ENCODE measurements at places on chromosomes 5 and 9.
A peak's percentile ranks its signal among the peaks of the same experiment; 100 is the strongest.

DNA sequence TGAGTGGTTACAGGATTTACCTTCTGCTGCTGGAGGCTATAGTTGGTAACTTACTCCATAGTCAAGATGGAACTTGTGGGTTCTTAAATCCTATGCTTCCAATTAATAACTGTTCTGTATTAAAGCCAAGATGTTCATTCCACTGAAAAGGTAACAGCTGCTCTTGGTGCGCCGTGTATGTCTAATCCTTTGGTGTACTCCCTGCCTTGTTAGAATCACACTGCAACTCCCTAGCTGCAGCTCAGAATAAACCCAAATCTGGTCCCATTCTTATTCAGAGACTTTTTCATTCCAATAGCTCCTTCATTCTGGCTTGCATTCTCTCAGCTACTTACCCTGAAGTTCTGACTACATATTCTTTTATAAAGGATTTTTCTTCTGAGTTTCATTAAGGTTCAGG is 1355.5 kb downstream of the MAT2B start:
- DNase-seq: no peak

DNA sequence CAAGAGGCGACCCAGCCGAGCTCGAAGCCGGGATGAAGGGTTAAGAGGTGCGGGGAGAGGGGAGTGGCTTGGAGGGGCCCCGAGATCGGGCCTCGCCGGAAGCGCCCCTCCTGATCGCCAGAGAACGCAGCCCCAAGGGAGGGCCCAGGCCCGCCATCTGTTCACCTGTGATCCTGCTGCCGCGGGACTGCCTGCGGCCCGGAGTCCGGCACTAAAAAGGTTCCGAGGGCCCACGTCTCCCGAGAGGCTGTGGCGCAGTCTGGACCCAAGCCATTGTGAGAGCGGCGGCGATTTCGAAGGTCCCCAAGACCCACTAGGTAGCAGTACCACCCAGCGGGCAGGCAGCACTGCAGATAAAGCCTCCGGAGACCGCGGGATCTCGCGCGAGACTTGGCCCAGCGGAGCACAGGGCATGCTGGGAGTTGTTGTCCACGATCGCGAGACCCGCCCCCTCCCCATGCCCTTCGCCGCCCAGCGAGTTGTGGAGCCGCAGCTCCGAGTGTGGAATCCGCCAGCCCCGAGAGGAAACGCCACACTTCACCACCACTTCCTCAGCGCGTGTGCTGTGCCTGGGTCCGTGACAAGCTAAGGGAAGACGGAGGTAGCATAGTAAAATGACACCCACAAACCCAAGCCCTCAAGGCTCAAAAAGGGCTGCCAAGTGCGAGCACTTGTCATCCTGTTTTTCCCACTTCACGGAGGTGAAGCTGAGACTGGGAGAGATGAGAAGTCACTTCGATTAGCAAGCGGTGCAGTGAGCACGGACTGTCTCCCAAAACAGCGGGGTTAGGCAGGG is at the start of gene KIAA1191:
Gene KIAA1191 (minus strand): TSS at position 328 of the 796 bp plus-strand sequence. CDS start 2,256 bp downstream, outside the sequence.
- peak; percentile 92 for DNase-seq

DNA sequence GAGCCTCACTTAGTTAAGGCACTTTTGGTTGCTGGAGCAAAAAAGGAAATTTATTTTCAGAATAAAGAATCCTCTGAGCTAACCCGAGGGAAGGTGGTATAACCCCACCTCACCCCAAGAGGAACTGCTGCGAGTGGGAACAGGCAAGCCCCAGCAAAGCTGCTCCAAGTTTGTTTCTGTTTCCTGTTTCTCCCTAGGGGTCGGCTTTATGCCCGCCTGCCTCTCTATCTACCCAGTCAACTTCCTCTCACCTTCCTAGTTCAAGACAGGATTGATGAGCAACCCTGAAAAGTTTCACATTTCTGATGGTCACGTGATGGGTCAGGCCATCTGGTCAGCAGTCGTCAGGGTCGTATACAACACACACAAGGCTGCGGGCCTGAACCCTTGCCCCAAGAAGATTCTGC is 31.1 kb downstream of the TRIO start:
- peak; percentile 71 for DNase-seq

GRCh38 chr5:149141957-149142851 is 911 bp downstream of the ABLIM3 start:
- no peak for DNase-seq

- DNase-seq: no peak
These were observed 1.2 kb downstream of the CCDC107 start for GRCh38 chr9:35659340-35659739.

DNA sequence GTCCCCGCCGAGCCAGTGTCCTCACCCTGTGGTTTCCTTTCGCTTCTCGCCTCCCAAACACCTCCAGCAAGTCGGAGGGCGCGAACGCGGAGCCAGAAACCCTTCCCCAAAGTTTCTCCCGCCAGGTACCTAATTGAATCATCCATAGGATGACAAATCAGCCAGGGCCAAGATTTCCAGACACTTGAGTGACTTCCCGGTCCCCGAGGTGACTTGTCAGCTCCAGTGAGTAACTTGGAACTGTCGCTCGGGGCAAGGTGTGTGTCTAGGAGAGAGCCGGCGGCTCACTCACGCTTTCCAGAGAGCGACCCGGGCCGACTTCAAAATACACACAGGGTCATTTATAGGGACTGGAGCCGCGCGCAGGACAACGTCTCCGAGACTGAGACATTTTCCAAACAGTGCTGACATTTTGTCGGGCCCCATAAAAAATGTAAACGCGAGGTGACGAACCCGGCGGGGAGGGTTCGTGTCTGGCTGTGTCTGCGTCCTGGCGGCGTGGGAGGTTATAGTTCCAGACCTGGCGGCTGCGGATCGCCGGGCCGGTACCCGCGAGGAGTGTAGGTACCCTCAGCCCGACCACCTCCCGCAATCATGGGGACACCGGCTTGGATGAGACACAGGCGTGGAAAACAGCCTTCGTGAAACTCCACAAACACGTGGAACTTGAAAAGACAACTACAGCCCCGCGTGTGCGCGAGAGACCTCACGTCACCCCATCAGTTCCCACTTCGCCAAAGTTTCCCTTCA is 1.4 kb downstream of the GLIS3 start:
- DNase-seq: peak; percentile 29

- DNase-seq: no peak
These were observed 153.9 kb downstream of the ELAVL2 start for GRCh38 chr9:23672151-23672550.

DNA sequence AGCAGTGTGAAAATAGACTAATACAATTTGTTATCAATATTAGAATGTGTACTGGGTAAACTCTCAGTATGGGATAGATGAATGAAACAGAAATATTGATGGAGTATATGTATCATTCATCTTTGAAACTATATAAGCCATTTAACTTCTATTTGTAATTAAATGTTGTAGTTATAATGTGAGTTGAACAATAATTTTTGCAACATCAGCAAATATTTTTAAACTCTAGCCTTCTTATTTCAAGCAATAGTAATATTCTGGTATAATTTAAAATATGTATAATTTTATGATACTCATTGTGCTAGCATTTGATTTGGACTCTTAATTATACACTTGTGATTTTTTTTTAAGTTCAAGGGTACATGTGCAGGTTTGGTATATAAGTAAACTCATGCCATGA is 59.6 kb upstream of the RGMB start:
- DNase-seq: no peak

- no peak for DNase-seq
These were observed 2.8 kb downstream of the PRR7 start for GRCh38 chr5:177449140-177450061.

- DNase-seq: no peak
These were observed 40.0 kb downstream of the GABRG2 start for GRCh38 chr5:162107591-162107990.

DNA sequence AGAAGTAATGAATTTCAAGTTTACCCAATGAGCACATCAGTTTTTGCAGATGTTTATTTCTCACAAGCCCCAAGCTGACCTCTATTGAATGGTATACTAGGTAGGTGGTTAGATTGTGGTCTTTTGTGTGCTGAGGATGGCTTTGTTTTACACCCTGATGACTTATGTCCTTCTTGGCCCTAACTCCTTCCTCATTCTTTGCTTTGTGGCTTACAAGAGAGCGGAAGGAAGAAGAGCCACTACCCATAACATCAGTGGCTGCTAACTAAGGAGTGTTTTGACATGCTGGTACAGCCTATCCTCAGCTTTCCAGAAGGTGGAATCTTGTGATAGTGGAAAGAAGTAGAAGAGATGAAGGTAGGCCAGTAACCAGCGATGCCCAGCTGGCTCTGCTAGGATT is 85.7 kb upstream of the NTRK2 start:
- no peak for DNase-seq

DNA sequence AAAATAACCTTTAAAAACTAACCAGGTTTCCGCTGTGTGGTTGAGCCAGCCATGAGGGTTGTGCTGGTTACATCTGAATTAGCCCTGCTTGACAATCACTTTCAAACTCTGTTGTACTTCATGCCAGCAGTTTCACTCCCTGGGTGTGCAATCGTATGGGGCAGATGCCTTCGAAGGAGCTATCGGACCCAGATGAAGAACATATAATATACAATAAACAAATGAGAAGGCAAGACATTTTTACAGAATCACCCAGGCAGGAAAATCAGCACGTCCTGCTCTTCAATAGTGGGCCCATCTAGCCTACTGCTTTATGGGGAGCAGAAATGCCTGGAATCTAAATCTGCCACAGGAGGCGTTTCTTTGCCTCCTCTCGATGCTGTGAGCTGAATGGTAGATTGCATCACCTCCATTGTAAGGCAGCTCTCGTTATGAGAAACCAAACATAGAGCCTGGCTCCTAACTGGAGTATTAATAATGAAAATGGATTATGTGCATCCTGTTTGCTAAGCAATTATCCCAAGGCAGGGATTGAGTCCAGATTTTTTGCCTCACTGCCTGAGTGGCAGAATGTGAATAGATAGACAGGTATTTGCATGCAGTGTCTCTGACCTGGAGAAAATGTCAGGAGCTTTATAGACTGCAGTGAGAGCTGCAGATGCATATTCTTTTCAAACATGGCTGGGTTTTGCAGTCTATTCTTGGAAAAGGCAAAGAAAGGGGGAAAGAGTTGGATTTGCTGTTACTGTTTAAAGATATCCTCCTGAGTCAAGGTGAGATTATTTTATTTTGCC is 143.3 kb upstream of the SMARCA2 start:
- no peak for DNase-seq

DNA sequence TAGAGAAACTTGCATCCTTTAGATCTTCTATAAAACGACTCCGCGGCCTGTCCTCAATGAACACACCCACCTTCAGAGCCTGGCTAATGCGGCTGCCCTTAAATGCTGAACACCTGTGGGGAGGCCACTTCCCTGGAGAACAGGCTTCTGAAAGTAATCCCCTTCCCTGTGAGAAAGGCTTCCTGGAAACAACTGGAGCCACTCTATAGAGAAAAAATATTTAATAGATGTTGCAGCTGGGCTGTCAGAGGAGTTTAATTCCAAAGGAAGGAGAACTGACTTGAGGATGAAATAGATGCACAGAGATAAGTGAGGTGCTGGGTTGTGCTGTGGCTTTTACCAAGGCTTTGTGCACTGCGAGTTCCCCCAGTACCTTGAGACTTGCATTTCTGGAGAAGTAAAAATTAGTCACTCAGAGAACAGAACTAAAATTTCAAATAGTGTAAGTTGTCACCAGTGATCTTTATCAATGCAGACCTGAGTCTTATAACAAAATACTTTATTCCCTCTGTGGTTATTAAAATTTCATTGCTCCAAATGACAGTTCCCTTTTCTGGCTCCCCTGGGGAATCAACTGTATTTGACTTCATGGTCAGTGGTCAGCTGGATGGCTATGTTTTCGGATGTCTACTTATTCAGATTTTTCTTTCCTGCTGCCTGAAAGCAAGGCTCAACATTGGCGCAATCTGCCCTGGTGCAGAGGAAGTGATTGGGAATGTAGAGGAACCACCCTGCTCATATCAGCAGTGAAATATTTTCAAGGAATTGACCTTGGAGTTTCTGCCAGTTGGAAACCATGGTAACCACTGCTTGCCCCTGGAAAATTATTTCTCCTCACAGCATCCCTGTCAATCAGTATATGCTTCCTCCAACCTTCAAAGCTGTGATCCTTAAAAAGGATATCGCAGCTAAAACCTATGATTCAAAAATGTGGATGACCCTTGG is 238.8 kb downstream of the SMARCA2 start:
- no peak for DNase-seq

DNA sequence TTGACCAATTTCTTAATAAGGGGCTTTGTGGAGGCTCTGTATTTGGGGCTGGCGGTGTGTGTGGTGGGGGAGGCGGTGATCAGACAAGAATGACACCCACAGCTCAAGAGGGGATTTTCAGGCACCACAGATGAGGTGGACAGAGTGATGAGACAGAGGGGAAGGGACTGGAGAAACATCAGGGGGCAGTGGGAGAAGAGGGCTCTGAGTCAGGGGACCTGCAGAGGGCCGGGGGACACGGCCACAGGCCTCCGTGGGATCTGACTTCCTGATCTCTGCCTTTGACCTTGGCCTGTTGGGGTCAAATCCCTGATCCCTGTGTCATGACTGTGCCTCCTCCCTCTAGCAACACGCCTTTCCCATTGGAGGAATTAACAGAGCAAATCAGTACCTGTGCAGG is 197.7 kb downstream of the C9orf50 start:
- no peak for DNase-seq

- DNase-seq: no peak
These were observed 44.6 kb upstream of the PIK3R1 start for GRCh38 chr5:68170826-68171558.

DNA sequence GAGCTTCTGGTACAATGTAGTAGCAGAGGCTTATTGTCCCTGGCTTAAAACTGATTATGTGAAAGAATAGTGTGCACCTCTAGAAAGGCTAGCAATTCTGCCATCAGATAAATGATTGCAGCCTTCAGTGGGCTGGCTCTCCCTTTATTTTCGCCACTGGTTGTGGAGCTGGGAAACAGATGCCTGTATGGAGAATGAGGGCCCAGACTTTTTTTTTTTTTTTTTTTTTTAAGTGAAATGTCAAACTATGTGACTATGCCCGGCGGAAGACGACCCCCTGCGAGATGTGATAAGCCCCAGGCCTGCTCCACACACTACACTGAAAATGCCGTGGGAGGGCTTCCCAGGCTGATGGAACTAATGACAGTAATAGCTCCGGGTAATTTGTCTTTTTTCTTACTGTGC is 28.7 kb downstream of the ISL1 start:
- no peak for DNase-seq

DNA sequence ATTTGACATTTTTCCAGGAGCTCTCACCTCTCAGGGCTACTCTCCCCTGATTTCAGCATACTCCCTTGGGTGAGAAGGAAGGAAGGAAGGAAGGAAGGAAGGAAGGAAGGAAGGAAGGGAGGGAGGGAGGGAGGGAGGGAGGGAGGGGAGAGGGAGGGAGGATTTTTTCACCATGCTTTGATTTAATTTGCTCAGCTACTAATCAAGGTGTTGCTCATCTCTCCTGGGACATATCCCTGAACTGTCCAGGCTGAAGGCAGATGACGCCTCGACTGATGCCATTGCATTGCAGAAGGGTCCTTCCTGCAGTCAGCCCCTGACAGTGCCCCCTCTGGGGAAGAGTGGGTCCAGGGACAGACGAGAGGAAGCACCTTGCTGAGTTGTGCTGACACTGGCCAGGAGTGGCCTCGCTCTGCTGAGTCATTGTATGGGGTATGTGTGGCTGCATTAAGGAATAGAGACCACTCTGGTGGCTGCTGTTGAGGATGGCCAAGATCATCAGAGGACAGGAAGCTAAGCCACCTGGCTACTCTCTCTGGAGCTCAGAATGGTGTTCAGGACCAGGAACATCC is 43.6 kb upstream of the CRB2 start:
- DNase-seq: no peak

GRCh38 chr9:127175764-127176163 is 53.3 kb upstream of the ANGPTL2 start:
- no peak for DNase-seq

Data from nephron progenitor cell (in vitro differentiated cells).